ENCODE measurements at places on chromosomes 12 and 14.

DNA sequence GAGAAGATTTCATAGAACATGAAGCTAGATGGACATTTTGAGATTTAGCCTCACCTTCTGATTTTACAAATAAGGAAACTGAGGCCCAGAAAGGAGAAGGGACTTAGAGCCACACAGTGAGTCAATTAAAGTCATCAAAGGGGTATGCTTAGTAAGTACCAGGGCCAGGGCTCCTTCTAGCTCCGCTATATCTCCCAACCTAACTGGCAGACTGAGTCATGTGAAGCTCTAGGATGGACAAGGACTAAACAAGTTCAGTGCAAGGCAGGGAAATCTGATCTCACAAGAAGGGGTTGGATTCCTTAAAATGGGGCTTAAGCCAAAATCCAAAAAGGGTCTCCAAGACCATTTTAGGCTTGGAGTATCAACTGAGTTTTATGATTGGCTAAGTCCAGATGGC, 215.8 kb downstream of the PHLDA1 start:
- no peak for DNase-seq

GRCh38 chr14:29721586-29721985, 206.1 kb downstream of the PRKD1 start:
- no peak for DNase-seq

DNA sequence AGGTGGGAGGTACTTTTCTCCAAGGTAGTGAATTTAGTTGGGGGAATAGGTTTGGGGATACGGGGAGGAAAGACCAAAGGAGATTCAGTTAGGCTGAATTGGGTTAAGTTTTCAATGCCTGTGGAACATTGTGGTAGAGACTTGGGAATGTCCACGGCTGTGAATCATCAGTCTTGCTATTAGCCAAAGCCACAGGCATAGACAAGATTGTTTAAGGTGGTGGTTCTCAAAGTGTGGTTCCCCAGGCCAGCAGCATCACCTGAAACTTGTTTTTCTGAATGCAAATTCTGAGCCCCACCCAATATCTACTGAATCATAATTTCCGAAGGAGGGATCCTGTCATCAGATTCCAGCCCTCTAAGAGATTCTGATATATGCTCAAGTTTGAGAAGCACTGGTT, 316.2 kb downstream of the EGLN3 start:
- no peak for DNase-seq

DNA sequence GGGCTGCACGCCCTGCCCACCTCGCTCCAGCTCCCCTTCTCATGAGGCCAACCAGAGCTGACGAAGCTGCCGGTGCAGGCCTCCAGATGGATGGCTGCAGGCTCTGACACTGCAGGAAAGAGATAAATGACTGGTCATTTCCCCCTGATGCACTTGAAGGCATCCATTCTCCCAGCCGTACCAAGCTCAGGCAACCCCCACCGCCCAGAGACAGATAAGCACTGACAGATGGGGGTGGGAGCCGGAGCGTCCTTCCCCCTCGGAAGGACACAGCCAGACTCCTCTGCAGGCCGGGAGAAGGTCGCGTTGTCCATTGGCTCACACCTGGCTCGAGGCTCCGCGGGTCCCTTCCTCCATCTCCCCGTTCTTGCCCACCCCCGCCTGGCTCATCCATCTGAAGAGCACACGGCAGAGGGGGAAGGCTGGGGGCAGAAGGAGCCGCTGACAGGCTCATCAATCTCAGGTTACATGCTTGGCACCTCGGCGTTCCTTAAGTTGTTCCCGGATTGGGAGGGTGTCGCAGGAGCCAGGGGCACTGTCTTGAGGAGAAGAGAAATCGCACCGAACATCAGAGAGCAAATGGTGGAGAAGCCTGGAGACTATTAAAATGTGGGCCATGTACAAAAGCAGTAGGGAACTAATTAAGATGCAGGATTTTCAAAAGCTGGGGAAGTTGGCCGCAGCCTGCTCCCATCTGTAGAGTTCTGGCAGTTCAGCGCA, 151.6 kb downstream of the DPF3 start:
- DNase-seq = no peak

GRCh38 chr12:105843986-105844760, 294.6 kb downstream of the NUAK1 start:
- no peak for DNase-seq

- no peak for DNase-seq
Observed at GRCh38 chr14:99728231-99728920, 44.3 kb downstream of the CYP46A1 start.

DNA sequence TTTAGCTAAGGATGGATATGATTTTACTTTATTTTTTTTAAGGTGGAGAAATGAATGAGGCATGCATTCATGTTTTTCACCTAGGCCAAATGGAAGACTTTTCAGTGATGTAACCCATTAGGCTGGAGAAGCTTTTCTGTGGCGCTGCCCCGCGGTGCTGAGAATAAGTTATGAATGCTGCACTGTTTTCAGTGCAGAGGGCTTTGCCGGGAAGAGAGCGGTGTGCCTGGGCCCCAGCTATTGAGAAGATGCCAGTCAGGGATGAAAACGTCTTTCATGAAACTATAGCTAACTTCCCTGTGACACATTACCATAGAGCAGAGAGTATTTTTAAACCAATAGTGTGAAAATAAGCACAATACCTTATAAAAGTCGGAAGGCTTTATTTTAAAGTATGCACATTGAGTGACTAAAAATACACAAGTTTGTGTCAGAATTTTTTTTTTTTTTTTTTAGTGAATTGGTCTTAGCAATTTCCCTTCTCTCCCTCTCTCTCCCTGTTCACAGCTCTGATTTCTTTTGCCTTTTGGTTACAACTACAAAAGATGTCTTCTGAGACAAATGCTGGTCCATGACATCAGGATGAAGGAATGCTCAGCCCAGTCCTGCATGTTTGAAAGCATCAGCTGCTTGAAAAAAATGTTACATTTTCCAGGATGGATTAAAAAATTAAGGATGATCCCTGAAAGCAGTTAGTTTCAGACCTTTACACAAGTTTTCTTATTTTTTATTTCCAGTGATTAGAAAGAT, 48.3 kb downstream of the NPAS3 start:
- no peak for DNase-seq

GRCh38 chr14:77832297-77832696, 32.4 kb downstream of the ADCK1 start:
- DNase-seq = no peak

- DNase-seq = no peak
Observed at GRCh38 chr12:59147791-59148190, 227.5 kb upstream of the LRIG3 start.

DNA sequence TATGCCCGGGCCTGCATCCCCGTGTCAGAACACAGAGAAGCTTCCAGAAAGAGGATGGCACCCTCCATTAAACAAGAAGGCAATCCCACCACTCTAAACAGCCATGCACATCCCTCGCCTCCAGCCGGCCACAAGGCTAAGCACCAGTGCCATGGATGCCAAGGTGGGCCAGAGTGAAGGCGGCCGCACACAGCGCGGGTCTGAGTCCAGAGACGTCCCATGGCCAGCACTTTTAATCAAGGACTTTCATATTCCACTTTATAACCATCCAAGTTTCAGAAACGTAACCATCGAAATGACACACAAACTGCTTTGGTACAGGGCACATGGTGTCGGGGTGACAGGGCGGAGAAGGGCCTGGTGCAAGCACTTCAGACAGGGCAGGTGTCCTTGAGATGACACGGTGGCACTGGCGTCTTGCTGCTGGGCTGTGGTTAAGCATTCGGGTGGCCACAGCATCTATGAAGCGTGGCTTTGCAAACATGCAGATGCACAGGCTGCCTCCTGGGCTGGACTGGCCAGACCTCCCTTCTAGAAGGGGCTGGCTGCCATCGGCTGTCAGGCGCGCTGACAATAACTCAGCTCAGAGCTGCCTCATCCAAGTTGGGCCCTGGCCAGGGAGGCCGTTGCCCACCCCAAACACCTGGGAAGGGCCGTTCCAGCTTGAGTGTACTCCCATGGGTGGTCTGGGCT, 117.2 kb downstream of the RFLNA start:
- DNase-seq = no peak

- no peak for DNase-seq
Observed at GRCh38 chr12:113302886-113303640, 31.8 kb downstream of the SLC8B1 start.

- no peak for DNase-seq
Observed at GRCh38 chr14:90451443-90451842, 54.6 kb downstream of the CALM1 start.

GRCh38 chr12:27208414-27208750, 35.7 kb upstream of the STK38L start:
- no peak for DNase-seq

DNA sequence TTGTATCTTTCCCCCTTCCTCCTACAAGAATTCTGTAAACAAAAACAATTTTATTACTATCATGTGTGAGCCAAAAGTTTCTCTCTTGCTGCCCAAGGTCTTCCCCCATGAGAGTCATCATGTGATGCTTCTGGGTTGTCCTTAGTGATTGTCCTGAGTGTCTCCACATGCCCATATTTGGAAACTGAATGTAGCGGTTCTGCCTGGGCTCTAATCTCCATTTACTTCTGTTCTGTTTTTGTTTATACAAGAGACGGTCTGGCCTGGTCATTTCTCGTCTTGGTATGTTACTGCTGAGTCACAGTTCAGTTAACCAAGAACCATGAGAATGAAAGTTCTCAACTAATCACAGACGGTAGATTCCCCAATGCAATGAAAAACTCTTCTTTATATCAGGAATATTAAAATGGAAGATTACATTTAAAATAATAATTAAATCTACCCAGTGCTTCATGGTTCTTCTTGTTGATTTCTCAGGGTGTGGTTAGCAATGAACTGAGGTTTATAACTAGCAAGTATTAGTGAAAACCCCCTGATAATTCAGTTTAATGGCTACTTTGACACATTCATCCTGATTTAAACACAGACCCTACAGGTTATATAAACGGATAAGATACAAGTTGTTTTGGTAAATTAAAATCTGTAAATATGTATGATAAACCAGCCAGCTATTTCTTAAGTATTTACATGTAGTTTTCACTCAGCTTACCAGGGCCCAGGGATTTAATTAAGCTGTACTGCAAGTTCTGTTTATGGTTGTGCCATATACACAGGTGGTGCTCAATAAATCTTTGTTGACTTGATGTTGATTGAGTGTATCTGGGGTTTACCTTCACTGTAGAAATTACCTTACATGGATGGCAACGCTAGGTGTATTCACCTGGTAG, 81.1 kb downstream of the PELI2 start:
- DNase-seq = no peak

GRCh38 chr14:33693237-33693636, 257.6 kb downstream of the EGLN3 start:
- DNase-seq = no peak

GRCh38 chr12:107349008-107349747, 255.8 kb upstream of the CRY1 start:
- DNase-seq = no peak

- DNase-seq = peak; percentile 83
Observed at GRCh38 chr12:109606320-109607028, 32.9 kb downstream of the MVK start.

DNA sequence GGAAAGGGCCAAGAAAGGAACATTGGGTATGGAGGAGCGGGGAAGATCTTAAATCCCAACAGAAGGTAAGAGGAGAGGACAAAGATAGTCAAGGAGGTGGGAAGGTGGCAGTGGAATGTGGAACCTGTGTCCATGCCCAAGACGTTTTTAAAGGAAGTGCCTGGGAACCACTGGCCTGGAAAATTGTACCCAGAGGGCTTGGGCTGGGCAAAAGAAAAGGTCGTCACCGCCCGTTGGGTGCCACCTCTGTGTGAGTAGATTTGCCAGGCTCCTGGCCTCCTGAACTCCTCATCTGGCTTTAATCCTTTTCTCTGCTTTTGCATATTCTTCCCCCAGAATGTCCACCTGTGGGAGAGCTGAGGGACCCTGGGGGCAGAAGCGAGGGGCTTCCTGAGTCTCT, 32.6 kb downstream of the JDP2 start:
- DNase-seq = no peak

Data from D721Med (cell line).